ENCODE measurements at places on chromosomes 2 and 18.

DNA sequence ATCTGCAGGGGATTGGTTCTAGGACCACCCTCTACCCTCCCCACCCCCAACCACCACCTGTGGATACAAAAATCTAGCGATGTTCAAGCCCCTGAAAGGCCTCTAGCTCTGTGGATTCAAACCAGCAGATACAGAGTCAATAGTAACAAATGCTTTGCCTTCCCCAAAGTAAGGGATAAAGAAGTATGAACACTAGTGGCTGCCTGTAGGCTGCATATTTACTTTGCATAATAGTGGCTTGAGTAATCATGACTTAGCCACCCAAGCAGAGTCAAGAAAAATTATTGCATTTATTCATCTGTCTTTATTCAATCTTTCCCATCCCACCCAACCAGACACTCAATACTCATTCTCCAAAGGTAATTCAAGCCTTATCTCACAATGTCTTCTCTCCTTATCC is 43.8 kb downstream of the SOCS6 start:
- DNase-seq, result peak; percentile 19

DNA sequence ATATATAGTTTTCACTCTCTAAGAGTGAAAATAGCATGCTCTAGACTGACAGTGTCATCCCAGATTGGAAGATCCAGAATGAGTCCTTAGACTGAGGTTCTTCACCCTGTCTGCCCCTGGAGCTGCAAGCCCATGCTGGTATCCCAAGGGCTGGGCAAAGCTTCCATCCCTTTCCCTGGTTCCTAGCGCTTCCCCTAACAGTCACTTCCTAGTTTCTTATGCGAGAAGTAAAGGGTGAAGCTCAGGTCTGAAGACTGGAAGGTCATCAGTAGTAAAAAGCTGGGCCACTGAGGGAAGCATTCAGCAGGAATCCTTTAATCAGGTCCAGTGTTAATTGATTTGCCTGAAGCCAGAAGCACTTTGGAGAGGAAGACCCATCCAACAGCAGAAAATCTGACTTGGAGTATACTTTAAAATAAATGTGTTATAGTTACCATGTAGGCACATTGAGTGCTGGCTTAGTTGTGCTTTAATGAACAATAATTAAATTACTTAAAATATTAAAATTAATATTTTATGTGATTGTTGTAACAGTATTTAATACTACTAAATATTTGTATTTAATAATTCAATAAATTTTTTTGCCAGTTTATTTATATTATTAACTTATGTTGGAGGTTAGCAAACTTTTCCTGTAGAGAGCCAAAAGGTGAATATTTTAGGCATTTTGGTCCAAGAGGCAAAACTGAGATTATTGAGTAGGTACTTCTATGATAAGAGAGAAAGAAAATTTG is 237.9 kb downstream of the FHOD3 start:
- no peak for DNase-seq

DNA sequence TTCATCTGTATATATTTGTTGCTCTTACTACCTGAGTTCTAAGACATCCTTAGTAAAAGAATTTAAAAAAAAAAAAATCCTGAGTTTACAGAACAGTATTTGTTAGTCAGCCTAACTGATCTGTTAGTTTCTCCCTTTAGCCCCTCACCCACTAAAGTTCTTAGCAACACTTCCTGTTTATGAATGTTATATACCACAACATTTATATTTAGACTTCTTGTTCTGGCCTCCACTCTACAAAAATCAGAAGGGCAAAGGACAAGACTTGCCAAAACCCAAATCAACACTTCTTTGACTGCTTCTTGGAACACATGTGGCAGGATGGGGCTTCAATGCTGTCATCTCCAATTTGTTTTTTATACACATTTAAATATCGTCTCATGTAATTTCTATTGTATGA is 71.1 kb downstream of the MGAT5 start:
- DNase-seq, result no peak

DNA sequence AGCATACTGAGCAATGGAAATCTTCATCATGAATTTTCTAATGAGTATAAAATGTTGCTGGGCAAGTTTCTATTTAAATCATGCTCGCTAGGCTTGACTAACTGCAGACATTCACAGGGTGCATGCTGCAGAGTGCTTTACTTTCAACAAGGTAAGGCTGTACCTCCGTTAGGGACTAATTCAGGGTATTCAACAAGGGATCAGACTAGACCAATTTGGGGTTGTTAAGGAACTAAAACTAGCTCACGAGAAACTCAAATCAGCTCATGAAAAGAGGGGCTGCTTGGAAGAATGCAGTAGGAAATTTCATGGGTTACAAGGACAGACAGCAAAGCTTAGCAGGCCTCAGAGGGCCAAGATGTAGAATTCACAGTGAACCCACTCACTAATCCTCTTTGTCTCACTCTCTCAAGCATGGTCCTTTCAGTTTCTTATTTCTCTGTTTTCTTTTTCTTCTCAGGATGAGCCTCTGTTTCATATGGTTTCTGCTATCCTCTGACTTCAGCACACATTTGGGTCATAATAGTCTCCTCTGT is 2.2 kb downstream of the MYO3B start:
- no peak for DNase-seq

DNA sequence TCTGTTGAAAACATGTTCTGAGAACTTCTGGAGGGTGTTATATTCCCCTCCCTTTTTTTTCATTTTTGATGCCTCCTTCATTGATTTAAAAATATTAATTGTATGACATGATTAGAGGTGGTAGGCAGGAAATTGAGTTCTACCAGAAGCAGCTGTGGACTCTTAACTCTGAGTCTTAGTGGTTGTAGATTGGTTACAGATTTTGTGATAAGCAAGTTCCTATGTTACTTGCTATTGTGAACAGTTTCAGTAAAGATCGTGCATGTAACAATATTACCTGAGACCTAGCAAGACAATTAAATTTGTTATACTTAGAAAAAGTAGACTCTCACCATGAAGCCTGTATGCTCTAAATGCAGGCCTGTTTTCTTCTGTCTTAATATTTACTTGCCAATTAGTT is 88.1 kb downstream of the PRPF40A start:
- DNase-seq, result no peak

GRCh38 chr2:7929281-7929680 is 752.6 kb upstream of the ID2 start:
- DNase-seq, result no peak

DNA sequence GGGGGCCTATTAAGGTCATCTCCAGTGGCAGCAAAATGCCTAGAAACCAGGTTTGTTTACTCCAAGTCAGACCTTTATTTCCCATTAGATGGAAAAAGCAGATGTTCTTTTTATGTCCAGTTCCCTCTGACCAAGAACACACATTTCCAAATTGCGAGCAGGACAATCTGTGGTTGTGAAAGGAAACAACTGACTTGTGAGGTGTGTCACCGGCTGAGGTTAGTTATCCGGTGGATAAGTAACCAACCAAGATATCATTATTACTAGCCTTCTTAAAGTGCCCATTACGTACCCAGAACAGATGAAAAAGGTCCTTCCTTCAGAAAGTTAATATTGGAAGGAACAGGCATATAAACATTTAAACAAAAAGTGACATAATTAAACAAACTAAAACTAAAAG is 112.9 kb downstream of the THADA start:
- DNase-seq, result peak; percentile 33

DNA sequence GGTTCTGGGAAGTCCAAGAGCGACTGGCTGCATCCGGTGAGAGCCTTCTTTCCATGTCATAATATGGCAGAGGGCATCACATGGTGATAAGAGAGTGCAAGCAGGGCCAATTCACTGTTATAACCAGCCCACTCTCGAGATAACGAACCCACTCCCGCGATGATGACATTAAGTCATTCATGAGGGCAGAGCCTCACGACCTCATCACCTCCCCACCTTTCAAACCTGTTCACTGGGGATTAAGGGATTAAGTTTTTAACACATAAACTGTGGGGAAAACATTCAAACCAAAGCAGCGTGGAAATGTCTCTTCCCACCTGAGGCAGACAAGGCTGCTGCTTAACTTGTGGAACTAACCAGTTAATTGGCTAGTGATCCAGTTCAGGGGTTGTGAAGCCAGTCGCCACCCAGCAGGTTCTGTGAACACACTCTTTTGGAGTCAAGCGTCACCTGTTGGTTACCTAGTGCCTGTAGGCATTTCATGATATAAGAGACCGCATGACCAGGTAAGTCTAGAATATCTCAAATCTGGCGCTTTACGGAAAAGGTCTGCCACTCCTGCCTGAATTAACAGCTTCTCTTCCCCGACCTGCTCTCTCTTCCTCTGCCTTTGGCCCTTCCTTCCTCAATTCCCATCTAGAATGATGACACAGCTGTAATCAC is 54.3 kb downstream of the EDAR start:
- no peak for DNase-seq

DNA sequence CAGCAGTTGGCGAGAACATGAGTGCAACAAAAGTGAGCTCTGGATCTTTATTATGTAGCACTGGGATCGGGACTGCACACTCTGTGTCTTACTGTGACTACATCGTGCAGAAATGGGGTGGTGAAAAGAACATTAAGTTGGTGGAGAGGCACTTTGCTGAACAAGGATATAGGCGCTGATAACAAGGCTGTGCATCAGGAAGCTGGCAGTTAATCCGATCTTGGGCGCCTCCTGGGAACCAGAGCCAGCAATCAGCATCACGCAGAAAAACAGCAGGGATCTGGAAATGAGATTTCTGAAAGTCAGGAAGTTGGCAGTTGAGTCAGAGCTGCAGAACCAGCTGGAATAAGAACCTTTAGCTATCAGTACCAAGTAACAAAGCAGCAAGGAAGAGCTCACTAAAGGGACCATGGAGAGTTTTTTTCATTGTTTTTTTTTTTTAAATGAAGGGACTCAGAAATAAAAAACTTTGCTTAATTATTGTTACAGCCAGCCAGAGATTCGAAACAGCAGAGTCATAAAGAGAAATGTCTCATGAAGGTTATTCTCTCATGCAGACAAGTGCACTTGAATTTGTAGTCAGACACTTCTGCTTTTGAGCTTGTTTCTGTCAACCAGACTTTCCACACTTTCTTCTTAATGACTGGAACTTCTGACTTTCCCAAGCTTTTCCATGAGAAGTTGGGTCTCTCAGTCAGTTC is 22.8 kb upstream of the MYO3B start:
- DNase-seq, result no peak

GRCh38 chr2:108594982-108595464 is 60.8 kb downstream of the LIMS1 start:
- DNase-seq, result peak; percentile 52

GRCh38 chr18:44889111-44889510 is 208.4 kb downstream of the SETBP1 start:
- DNase-seq, result no peak

- DNase-seq, result no peak
These were observed 558.8 kb upstream of the PIK3C3 start for GRCh38 chr18:41396211-41396610.

GRCh38 chr18:51120809-51121596 is 76.5 kb downstream of the MEX3C start:
- DNase-seq, result no peak

- no peak for DNase-seq
These were observed 814 bp downstream of the FKBP7 start for GRCh38 chr2:178477443-178478129.

DNA sequence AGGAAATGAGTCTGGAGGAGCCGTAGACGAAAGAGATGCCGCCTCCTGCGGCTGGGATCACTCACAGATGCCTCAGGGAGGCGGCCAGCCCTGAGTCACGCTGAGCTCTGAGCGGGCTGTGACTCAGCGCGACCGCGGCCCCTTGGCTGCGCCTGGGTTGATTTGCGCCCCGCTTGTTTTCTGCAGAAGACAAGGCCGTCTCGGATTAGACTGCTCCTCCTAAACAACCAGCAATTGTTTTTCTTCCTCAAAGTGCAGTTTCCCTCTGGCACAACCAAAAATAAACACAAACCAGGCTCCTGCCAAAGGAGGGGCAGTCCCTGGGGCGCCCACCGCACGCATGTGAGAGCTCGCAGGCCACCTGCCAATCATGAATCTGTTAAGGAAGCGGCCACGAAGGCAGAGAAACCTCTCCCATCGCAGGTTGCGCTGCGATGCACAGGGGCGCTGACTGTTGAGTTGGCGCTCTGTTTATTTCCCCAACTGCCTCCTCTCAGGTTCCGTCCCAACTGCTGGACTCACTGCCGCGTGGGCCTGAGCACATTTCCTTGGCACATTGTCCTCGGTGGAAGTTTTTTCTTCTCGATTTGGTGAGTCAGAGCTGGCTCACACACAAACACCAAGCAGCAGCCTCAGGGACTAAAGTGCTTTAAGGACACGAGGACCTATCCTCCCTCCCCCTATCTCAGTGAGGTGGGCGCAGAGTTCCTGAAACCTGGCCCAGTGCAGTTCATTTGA is 85.2 kb upstream of the NDUFV2 start:
- peak; percentile 94 for DNase-seq

GRCh38 chr2:116724550-116724949 is 1089.9 kb upstream of the DDX18 start:
- peak; percentile 46 for DNase-seq

DNA sequence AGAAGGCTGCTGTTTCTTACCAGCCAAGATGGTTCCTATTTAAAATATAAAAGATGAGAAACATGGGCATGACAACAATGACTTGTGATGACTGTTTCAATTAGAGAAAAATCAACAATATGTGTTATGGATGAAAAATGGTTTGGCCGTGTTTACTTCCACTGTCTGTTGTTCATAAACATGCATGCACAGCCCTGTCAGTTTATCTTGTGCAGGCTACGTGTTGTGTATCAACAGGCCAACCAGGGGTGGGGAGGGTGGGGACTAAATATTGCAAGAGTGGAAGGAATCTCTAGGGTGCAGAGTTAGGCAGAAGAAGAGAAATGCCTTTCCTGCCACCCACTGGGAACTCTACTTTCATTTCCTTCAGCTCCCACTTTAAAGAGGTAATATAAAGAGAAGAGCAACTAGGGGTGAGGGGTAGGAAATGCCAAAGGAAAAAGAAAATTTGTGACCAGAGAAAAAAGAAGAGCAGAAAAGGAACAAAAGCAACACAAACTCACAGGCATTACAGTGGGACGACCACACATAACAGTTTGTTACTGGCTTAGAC is 116.8 kb upstream of the MEIS1 start:
- no peak for DNase-seq

GRCh38 chr18:63788447-63789096 is 13.4 kb downstream of the SERPINB7 start:
- DNase-seq, result peak; percentile 92

DNA sequence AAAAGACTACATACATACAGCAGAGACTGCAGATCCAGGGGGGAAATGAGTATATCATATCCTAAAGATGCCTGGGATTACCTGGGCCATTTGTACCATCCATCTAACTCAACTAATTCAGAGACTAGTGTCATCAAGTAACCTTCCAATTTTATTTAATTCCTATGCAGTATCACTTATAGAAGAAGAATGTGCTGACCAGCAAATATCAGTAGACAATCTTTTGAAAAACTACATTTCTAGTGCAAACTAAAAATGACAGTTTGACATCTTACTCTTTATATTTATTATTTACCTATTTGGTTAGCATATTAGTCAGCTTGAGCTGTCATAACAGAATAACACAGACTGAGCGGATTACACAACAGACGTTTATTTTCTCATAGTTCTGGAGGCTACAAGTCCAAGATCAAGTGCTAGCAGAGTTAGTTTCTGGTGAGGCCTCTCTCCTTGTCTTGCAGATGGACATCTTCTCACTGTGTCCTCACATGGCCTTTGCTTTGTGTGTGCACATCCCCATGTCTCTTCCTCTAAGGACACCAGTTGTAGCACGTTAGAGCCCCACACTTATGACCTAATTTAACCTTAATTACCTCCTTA is 47.0 kb downstream of the NCKAP5 start:
- no peak for DNase-seq

Measured in MCF 10A (cell line).